Stimulated activated CD4-positive, alpha-beta T cell treated with anti-CD3 and anti-CD28 coated beads, Interleukin-15, amount 100 ng/mL, for 24 hours (primary cell): ENCODE measurements at places on chromosomes 3 and 15.

DNA sequence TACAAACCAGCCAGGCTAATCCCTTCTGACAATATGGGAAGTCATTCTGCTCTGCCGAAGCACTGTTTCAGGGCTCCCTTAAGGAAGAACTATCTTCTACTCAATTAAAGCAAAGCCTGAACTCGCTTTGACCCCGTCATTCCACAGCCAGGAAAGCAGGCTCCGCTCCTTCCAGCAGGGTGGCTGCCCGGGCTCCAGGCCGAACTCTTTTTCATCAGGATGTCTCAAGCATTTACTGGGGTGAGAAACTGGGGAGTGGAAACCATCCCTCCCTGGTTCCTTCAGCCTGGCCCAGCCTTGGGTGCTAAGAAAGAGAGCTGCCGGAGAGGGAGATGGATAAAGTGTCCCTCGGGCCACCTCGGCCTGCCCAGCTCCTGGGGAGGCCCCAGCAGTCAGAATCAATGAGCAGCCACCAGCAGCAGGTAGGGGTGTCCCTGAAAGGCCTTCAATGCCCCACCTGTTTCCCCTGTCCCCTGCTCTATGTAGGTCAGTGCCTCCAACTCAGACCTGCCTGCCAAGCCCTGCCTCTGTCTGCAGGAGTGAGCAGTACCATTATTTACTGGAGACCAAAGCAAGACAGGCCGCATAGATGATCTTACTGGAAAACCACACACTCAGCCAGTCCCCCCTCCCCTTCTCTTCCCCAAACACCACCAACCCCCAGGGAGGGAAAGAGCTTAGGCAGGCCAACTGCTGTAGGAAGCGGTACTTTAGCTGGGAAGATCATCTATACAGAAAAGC, 225.6 kb upstream of the TLE3 start:
- no peak for DNase-seq

DNA sequence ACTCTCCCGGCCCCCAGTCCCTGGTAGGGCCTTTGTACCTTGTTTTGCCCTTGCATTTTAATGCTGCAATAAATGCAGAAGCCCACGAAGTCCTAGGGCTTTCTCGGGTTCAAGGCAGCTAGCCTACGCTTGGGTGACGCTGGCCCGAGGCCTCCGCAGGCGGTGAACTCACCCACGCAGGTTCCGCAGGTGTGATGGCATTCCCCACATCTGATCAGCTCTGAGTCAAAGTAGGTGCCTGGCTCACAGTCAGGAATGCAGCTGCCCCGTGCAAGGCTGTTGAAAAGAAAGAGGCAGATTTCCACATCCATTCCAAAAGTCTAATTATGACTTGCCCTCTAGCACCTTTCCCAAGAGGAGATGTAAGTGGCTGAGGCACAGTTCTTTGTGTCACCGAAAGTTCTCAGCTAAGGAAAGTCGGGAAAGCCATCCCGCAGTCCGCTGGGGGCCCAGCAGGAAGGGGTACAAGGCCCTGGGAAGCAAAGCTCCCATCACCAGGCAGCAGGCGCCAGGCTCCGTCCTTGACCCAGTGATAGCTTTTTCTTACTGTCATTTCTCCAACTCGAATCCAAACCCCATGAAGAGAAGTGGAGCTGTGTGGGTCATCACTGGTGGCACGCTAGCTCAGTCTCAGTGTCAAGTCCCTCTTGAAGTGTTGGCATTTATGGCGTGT, 23.2 kb upstream of the SNRPA1 start:
- DNase-seq = no peak

- peak; percentile 90 for DNase-seq
These were observed at the start of gene TWF2 for GRCh38 chr3:52238761-52239701. Gene TWF2, minus strand, starts transcription at chr3:52239158. Its CDS starts 142 bp downstream, at chr3:52239016.

DNA sequence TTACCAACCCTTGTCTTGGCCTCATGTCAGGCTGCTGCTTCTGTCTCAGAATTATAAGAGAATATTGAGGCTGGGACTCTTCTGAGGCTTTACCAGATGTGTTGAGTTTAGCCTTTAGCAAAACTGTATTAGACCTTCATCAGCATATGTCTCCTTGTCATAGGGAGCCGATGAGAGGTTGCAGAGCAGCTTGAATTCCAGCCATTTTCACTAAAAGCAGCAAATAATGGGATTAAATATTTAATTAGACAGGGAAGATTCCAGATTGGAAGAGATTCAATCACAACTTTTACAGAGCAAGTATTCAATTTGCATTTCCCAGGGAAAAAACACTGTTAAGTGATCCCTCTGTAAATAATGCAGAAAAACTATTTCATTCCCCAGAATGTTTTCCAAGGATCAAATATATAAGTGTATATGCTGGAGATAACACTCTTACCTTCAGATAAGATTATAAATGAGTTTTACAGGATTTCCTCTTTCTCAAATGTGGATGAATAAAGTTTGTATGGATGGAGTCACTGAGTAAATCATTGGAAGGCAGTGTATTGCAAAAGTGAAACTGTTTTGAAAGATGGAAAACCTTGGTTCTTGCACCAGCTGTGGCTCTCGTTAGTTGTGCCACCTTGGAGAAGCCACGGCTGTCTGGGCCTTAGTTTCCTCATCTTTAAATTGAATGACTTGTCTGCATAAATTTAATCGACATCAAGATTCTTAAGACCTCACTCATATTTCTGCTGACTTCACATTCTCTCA, 466.4 kb upstream of the SGO1 start:
- no peak for DNase-seq

DNA sequence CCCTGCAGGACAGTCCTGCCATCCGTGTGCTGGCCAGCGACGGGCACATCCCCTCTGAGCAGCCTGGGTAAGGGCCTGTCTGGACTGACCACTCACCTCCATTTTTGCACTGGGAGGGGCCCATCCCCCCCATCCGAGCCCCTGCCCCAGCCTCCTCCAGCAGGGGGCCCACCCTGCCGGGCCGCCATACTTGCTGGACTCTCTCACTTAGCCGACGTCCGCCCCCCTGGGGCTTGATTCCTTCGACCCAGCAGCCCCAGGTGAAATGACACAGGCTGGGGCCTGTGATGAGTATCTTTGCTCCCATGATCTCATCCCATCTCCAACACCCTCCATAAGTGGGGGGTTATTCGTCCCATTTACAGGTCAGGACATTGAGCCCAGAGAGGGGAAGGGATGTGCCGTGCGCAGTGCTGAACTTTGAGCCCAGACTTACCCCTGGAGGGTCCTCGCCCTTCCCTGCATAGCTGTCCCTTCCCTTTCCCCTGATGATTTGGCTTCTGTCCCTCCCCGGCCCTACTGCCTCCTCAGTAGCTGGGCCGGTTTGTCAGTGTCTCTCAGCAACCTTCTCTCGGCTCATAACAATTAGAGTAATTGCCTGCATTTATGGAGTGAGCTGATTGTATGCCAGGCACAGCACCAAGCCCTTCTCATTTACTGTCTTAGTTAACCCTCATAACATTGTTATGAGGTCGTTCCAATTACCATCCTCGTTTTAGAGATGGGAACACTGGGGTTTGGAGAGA, 4.2 kb downstream of the LMAN1L start:
- no peak for DNase-seq

DNA sequence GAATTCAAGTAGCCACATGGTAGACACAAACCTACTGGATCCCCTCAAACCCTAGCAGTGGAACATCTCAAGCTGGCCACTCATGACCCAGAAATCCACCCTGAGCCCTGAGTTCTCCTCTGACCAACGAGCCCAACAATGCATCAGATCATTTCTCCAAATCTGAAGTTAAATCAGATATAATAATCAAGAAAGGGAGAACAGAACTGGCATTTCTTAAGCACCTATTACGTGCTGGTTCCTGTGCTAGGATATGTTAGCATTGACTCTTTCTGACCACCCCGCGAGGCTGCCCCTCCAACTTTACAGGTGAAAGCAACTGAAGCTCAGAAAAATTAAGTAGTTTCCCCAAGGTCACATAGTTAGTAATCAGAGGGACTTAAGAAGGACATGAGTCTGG, 51.5 kb upstream of the CCDC174 start:
- DNase-seq = no peak

DNA sequence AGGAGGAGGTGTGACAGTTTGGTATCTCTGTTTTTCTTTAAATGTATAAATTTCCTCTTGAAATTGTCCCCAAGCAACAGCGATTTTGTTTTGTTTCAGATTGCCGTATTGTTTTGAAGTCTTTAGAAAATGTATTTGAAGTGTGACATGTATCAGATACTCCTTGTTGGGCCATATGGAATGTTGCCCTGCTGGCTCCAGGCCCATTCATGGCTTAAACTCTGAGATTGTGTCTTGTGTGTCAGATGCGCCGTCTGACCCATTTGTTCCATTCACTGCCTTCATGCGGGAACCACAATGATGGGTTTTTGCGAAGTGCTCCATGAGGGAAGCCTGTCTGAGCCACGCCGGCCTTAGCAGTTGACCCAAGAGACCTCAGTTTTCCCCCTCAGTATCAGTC, 75.2 kb upstream of the ADAMTSL3 start:
- DNase-seq = no peak

DNA sequence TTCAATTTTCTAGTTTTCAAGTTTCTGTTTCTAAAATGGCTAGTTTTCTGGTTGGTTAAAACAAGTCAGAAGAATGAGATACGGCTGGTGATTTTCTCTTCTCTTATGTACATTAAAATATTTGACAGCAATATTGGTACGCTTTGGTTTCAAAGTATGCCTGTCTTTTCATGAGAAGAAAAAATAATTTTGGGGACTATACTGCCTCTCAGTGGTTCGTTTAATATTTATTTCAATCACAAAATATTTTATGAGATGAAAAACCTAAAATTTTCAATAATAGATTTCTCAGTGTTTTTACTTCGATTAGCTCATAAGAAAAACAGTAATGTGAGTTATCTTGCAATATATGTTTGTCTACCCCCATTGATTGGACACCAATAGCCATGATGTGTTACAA, 72.8 kb upstream of the AADACL2 start:
- no peak for DNase-seq

DNA sequence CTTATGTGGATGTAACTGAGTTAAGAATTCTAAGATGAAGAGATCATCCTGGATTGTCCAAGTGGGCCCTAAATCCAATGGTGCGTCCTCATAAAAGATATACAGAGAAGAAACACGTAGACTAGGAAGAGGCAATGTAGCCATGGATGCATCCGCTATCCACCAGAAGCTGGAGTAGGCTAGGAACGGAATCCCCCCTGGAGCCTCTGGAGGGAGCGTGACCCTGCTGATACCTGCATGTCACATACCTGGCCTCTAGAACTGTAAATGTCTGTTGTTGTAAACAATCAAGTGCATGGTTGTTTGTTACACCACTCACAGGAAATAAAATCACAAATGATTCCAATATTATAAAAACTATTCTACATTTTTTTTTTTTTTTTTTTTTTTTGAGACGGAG, 254.5 kb upstream of the RORA start:
- no peak for DNase-seq

- no peak for DNase-seq
These were observed 874.1 kb downstream of the ZPLD1 start for GRCh38 chr3:103308921-103309320.

DNA sequence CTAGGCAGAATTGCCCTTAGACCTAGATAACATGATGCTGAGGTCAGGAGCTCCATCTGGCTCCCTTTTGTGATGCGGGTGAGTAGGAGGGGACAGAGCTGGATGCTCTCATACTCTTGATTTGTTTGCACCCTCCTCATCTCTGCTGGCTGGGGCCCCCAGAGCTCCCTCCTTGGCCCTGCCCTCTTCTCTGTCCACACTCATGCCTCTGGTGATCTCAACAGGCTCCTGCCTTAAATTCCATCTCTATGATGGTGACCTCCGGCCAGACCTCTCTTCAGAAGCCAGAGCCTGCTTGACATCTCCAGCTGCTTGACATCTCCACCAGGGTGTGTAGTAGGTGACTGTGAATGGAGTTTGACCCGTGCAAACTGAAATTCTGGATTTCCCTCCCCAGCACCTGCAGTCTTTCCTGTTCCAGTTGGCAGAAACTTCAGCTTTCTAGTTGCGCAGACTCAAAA, 4.3 kb upstream of the FGD5 start:
- DNase-seq = no peak

GRCh38 chr3:11566916-11567315, 76.8 kb downstream of the VGLL4 start:
- no peak for DNase-seq

DNA sequence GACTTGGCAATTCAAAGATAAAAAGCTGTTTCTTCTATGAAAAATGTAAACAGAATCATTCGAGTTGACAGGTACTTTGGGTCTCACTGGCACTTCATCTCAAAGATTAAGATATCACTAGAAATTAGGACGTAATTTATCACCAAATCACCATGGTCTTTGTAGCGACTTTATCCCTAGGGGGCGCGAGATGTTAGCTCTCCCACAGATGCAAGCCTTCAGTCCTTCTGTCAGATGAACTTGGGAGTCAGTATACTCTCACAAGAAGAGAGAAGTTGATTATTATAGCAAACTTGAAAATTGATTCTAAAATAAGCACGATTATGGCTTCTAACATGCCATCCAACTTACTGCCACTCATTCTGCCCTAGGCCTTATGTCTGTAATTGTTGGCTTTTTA, 150.3 kb downstream of the ALCAM start:
- no peak for DNase-seq

- DNase-seq = no peak
These were observed 15.0 kb downstream of the BHLHE40 start for GRCh38 chr3:4994144-4994730.

GRCh38 chr3:17771177-17772017, 29.0 kb upstream of the TBC1D5 start:
- no peak for DNase-seq

DNA sequence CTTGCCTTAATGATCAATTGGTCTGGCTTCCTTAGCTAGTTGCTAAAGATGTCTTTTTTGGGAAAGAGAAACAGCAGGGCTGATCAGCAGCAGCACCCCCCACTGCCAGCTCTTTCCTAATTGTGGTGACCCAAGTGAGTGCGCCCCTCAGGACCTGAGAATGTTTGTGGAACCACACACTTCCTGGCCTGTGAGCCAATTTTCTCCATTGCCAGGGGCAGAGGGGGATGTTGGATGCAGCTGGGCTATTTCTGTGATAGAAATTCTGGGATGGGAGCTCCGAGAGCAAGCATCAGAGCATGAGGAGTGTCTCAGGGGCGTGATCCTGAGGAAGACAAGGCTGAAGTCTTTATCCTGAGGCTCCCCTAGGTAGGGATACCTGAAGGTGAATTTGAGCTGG, 66.6 kb downstream of the CLDN11 start:
- DNase-seq = no peak

- no peak for DNase-seq
These were observed 11.9 kb downstream of the CISH start for GRCh38 chr3:50599716-50600118.

- DNase-seq = no peak
These were observed 23.1 kb downstream of the AADAC start for GRCh38 chr3:151837057-151837456.

- no peak for DNase-seq
These were observed 139.5 kb downstream of the MAGI1 start for GRCh38 chr3:65899226-65899625.
